ENCODE measurements at places on chromosomes 16 and 17.

GRCh38 chr16:50059669-50060068, 6.1 kb upstream of the HEATR3 start:
- DNase-seq = no peak

GRCh38 chr17:55576237-55576995, 65.2 kb upstream of the SMIM36 start:
- DNase-seq = no peak

GRCh38 chr17:43694081-43694870, 32.6 kb upstream of the MEOX1 start:
- DNase-seq = peak; percentile 55

GRCh38 chr16:84806256-84806889, 13.4 kb upstream of the CRISPLD2 start:
- DNase-seq = no peak

DNA sequence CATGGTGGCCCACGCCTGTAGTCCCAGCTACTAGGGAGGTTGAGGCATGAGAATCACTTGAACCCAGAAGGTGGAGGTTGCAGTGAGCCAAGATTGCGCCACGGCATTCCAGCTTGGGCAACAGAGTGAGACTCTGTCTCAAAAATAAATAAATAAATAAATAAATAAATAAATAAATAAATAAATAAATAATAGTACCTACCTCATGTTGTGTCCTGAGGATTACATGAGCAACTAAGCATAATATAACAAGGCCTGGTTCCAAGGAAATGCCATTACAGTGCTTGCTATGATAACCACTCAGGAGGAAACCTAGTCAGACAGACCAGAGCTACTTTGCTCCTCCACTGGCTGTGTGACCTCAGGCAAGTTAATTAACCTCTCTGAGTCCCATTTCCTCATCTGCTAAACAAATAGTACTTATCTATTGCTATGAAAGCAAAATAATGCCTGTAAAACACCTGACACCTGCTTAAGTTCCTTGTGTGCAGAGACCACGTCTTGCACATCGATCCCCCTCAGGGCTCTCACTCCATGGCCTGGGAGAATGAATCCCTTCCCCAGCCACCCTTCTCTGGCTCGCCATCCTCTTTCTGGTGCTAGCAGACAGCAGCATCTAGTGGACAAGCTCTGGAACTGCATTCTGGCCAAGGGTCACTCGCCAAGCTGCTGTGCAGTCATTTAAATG, 7.5 kb downstream of the EPOP start:
- DNase-seq = peak; percentile 25

DNA sequence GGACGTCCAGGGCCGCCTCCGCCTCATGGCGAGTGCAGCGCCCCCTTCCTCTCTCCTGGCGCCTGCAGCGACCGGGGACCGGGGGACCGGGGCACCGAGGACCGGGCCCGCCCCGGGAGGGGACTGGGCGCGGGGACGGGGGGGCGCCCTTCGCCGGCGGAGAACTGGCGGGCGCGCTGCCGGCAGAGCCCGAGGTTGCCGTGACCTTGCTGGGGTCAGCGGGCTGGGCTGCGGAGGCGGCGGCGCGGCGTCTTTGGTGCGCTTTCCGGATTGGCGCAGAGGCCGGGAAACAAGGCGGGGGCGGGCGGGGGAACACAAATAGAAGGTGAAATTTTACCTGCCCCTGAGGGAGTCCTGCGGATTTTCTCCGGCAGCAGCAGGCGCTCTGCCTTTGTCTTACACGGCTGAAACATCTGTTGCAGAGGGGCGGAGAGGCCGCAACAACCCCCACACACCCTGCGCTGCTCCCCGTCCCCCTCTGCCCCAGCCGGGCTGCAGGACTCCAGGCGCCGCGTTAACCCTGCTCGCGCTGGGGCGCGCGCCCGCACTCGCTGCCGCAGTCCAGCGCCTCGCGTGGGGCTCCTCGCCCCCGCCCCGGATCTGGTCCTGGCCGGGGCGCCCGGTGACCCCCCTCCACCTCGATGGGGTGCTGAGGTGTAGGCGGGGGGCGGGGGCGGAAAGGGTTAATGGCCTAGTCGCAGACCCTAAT, 53.5 kb downstream of the SREBF1 start:
- peak; percentile 32 for DNase-seq

DNA sequence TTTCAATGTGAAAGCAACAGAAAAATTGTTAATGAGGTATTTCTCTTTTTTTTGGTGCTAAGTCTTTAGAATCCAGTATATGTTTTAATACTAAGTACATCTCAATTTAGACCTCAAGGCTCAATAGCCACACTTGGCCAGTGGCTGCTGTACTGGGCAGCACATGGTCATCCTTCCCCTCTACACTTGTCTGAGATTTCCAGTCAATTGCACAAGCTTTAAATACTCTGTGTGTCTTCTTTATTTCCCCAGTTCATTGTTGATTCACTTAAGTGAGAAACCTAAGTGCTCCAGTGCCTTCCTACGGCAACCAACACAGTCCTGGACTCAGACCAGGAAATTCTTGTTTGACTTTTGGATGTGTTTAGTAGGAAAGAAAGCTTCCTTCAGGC, 62.2 kb downstream of the TNRC6C start:
- no peak for DNase-seq

DNA sequence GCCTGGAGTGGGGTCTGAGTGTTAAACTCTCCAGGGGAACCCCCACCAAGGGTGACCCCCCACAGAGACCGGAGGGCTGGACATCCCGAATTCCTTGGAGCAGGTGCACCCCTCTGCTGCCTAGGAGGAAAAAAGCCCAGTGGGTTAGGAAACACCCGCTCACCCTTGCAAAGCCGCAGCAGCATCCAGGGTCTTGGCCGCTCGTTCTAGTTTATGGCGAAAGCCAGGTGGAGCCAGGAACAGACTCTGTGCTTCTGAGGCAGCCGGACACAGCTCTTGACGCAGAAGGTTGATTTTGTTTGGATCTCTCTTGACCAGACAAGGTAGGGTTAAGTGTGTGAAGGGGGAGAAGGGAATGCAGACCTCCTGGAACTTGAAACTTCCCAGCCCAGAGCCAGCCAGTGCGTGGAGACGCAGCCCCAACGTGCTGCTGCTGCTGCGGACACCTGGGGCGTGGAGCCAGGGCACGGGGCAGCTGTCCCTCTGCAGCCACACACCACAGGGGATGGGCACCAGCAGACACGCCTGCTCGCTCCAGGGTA, 154.5 kb downstream of the LAT start:
- DNase-seq = no peak

GRCh38 chr16:66920924-66921680, 2.4 kb upstream of the CDH16 start:
- DNase-seq = no peak

GRCh38 chr17:33521784-33522183, 228.7 kb upstream of the ASIC2 start:
- no peak for DNase-seq
